Stimulated activated CD4-positive, alpha-beta T cell treated with anti-CD3 and anti-CD28 coated beads, Interleukin-12 subunit alpha, Interleukin-12 subunit beta, amount 100 ng/mL, for 24 hours (primary cell): ENCODE measurements at places on chromosomes 1 and 21.

DNA sequence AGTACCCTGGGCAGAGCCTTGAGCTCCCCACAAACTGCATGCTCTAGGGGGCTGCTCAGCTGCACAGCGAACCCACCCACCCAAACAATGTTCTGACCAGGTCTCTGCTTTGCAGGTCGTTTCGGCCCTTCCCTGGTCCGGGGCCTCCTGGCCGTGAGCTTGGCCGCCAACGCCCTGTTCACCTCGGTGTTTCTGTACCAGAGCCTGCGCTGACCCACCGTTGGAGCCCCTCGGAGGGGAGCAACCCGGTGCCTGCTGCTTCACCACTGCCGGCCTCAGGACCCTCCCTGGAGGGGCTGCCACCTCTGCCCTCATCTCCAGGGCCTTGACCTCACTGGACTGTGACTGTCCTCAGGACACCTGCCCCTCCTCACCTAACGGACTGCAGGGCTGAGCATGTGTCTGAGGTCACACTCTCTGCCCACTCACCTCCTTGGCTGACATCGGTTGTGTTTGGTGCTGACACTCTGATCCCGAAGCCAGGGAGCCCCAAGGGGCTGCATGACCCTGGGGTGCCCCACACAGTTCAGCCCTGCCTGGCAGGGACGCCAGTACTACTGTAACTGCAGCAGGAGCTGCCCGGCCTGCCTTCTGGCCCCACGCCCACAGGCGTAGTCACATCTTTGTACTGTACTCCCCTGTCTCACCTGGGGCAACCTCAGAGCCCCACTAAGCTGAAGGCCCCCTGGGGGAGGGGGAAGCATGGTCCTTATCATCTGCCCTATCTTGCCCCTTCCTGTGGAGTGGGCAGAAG is 24.3 kb downstream of the TMEM201 start:
- no peak for DNase-seq

- DNase-seq = no peak
Observed at GRCh38 chr1:232353001-232353400, 276.9 kb downstream of the SIPA1L2 start.

GRCh38 chr1:32928715-32929114 is 27.5 kb upstream of the TMEM54 start:
- DNase-seq = no peak

- DNase-seq = no peak
Observed at GRCh38 chr1:198805498-198806151, 166.8 kb downstream of the PTPRC start.

GRCh38 chr1:3651930-3652547 is at the start of gene TP73:
Gene TP73, plus strand, starts transcription at chr1:3652516. Its CDS starts 29,850 bp downstream, at chr1:3682366.
- no peak for DNase-seq

DNA sequence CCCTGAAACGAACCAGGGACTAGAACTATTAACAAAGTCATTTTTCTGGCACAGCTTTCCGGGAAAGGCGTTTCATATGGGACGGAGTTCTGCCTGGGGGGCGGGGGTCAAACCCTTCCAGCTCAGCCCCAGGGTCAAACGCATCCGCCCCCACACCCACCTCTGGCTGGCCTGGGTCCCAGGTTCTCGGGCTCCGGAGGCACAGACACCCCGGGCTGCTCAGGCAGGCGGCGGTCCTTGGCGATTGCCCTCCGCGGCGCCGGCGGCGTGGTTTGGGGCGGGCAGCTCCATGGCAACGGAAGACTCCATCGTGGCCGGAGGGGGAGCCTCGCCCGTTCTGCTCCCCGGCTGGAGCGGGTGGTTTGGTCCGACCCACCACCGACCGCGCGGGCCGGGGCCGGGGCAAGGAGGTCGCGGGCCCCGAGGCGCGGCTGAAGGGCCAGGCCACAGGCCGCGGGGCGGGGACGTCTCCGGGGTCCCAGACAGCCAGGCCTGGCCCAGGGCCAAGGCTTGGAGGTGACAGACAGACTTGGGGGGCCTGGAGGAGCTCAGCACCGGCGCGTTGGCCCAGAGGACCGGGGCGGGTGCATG is at the start of gene CFAP74:
Gene CFAP74, minus strand, starts transcription at position 246 of the 591 bp plus-strand sequence. CDS start 12,830 bp downstream, outside the sequence.
- DNase-seq = no peak

- no peak for DNase-seq
Observed at GRCh38 chr1:59892841-59893811, 33.4 kb downstream of the CYP2J2 start.

DNA sequence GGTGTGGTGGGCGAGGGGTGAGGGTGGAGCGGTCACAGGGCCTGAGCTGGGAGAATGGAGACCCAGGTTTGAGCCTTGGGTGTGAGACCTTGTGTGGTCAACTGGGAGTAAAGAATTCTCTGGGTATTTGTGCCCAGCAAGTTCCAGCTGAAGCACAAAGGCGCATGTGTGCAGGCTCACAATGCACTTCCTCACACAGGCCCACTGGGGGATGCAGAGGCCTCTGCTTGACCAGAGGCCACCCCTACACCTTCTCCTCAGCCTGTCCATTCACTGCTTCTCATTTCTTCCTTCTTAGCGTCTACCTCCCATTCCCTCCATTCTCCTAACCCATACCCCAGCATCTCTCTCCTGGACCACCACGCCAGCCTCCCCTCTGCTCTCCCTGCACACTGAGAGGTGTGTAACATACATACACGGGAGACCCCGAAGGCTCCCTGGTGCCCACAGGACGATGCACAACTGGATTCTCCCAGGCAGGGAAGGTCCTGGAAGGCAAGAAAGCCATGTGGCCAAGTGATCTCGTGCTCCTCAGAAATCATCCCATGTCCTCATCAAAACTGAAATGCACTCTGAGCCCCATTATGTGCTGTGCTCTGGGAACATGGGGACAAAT is 12.3 kb upstream of the TTC39A start:
- DNase-seq = no peak

- no peak for DNase-seq
Observed at GRCh38 chr1:5125208-5125607, 470.8 kb downstream of the AJAP1 start.

GRCh38 chr1:193256019-193256418 is 69.6 kb upstream of the B3GALT2 start:
- no peak for DNase-seq

- DNase-seq = no peak
Observed at GRCh38 chr1:42886800-42887199, 40.4 kb downstream of the ZNF691 start.

DNA sequence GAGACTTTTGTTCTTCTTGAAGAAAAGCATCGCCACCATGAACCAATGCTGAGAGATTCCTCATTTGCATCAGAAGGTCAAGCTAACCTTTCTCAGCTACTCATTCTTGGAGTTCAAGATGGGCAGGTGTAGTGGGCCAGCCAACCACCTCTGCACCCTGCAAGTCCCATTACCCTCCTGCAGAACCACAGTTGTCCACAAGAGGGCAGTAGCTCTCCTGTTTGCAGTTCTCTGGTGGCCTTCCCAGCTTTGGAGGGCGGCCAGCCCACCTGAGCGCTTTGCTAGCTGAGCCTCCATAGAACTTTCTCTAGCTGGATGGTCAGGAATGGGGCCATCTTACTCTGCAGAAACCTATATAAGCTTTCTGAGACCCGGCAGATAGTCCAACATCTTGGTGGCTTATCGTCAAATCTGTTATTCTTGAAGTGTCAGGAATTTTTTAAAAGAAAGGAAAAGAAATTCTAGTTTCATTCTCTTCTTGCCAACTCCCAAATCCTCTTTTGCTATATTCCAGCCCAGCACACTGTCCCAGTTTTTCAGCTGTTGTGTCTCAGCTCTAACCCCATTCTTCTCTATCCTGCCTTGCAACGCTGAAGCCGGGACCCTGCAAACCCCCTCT is 11.0 kb upstream of the LMX1A start:
- peak; percentile 84 for DNase-seq

DNA sequence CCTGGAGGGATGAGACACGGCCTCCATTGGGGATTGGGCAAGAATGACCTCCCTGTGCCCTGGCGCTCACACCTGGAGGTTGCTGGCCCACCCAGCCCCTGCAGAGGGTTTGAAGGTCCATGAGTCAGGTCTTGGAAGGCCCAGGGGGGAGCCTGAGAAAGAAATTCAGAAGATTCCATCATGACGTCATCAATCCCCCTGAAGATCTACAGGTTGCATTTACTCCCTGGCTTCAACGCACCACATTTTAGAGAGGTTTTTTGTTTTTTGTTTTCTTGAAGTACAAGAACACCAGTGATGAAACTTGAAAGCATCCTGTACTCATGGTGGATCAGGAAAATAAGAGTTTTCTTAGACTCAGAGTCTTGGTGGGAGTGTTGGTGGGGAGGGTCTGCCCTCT is 82.4 kb upstream of the SLC25A33 start:
- no peak for DNase-seq

DNA sequence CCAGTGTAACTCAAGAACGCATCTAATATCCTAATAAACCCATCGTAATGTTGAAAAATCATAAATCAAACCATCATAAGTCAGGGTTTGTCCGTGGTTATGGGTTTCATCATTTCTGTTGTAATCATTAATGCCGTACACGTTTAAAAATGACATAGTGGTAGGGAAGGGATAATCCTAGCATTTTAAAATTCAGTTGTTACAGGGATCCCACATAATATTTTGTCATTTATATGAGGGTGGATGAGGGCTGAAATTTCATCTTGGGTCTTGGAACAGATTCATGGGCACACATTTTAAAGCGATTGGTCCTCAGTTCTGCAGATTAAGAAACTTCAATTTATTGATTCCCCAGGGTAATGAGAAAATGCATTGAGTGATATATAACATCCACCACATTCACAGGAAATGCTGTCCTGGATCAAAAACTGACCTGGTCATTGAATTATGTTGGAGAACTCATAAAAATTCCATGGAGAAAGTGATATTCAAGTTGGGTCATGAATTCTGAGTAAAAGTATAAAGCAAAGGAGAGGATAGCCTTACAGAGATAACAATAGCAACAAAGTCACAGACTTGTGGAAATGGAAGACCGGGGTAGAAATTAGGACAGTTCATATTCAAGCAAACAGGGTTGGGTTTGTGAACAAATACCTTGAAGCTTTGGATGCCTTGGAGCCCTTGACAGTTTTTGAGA is 1527.3 kb upstream of the TPTE start:
- DNase-seq = no peak

GRCh38 chr1:117754061-117754969 is 148.5 kb downstream of the TENT5C start:
- peak; percentile 32 for DNase-seq

- DNase-seq = no peak
Observed at GRCh38 chr1:67735806-67736627, 51.0 kb downstream of the GADD45A start.

DNA sequence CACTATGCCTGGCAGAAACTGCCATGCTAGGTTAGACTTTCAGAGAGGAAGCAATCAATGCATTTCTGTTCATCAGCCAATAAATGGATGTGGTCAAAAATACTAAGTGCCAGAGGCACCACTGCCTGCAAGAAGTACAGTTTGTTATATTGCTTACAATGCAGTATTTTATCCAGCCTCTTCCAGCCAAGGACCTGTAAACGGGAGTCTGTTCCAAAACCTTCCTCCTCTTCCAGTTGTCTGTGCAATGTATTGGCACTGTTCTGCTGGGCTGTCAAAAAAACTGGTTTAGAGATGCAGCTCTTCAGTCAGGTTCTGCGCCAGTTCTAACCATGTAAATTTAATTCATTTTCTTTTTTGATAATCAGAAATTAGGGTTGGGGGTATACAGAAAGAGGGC is 175.7 kb downstream of the EIF4G3 start:
- DNase-seq = no peak

DNA sequence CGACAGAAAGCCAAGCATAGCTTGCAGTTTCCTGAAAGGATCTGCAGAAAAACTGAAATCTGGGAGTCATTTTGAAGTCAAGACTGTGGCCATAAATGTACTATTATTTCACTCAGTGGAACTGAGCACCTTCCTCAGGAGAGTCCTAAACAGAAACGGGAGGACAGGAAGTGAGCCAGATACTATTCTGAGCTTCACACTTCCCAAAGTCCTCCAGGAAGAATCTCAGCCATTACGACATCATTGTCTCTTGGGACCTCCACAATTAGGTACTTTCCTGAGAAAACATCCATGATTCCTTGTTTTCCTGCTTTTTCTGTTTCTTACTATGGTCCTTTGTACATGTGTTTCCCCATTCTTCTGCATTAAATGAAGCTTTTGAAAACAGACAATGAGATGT is 299.2 kb upstream of the USP25 start:
- no peak for DNase-seq

- no peak for DNase-seq
Observed at GRCh38 chr1:30664103-30664755, 59.2 kb downstream of the MATN1 start.

DNA sequence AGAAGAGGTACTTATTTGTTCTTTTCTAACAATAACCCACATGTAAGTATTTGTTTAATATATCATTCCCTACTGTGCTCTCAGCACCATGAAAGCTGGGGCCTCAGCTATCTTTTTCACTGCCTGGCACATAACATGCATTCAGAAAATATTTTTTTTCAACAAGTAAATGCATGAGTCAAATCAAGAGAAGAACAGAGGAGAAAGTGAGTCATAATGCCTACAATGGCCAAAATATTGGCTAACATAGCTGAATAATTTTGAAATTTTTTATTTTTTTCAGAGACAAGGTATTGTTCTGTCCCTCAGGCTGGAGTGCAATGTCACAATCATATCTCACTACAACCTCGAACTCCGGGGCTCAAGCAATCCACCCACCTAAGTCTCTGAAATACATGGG is 252.2 kb upstream of the ADAMTS5 start:
- no peak for DNase-seq

GRCh38 chr1:4019606-4020331 is 119.7 kb upstream of the C1orf174 start:
- DNase-seq = no peak

DNA sequence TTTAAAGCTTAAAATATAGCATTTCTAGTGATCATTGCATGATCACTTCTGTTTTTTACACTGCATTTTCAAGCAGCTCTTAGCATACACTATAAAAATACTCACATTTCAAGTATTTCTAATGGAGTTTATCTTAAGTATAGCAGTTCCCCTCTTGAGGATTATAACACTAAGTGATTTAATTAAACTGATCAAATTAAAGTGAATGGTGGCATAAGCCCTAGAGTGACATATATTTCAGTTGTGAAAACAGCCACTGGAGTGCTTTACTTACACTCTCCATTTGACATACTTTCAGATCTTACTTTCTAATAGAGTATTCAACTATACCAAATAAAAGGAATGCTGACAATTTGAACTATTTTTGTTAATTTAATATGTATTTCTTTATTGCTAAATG is 623.3 kb upstream of the TMPRSS15 start:
- no peak for DNase-seq

GRCh38 chr21:42965211-42965560 is 9.2 kb upstream of the PKNOX1 start:
- DNase-seq = no peak

GRCh38 chr1:10693497-10694273 is 102.8 kb downstream of the CASZ1 start:
- DNase-seq = no peak

DNA sequence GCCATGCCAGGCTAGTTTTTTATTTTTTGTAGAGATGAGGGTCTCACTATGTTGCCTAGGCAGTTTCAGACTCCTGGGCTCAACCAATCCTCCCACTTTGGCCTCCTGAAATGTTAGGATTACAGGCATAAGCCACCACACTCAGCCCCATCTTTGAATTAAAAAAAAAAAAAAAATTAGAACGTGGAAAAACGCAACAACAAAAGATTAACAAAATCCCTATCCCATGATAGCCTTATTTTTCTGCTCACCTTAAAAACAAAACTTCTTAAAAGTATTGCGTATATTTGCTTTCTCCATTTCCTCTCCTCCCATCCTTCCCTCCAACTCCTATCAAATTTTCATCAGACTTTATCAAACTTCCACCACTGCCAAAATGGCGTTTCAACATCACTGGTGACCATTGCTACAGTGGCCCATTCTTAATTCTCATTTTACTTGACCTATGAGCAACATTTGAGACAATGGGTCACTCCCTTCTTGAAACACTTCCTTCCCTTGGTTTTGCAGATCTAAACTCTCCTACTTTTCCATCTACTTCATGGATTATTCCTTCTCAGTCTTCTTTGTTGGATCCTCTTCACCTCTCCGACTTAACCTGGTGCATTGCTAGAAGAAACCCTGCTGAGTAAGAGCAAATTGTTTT is 579 bp upstream of the ZNF684 start:
- no peak for DNase-seq
